Retina (tissue), 1 donor: ENCODE measurements at places on chromosomes 2 and 18.

- DNase-seq, result no peak
These were observed 70.4 kb upstream of the CYP1B1 start for GRCh38 chr2:38146275-38146906.

- no peak for DNase-seq
These were observed 66.8 kb downstream of the KYNU start for GRCh38 chr2:142944264-142944663.

DNA sequence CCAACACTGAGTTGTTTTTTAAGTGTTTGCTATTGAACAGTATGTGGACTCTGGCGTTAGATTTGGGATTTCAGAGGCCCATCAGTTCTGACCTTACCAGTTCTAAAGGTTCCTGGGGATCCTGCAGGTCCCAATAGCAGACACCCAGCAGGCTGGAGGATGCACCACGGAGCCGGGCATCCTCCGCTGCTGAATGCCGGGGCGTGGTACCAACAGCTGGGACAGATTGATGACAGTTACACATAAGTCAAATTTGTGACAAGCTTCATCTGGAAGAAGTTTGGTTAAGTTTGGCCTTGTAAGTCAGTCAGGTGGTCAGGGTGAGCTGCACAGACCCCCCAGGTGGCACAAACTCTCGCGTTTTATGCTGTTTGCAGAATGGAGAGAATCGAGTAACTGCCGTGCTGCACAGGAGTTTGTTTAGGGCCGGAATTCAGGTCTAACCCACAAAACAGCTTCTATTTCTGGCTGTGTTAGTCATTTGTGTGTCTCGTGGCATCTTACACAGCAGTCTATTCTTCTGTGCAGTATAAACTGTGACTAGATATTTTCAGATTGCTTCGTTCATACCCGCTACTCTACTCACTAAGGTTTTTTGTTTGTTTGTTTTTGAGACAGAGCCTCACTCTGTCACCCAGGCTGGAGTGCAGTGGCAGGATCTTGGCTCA lies 19.2 kb downstream of the CTDP1 start:
- no peak for DNase-seq

DNA sequence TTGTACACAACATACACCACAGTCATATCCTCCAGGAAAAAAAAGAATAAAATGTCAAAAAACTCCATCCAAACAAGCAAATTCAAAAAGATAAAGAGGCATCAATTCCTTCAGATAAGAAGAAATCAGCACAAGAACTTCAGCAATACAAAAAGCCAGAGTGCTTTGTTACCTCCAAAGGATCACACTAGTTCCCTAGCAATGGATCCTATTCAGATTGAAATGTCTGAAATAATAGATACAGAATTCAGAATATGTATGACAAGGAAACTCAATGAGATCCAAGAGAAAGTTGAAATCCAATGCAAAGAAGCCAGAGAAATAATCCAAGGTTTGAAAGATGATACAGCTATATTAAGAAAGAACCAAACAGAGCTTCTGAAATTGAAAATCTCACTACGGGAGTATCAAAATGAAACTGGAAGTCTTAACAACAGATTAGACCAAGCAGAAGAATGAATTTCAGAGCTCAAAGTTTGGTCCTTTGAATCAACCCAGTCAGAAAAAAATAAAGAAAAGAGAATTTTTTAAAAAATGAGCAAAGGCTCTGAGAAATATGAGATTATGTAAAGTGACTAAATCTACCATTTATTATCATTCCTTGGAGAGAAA lies 80.6 kb downstream of the TRABD2A start:
- DNase-seq, result no peak

GRCh38 chr2:222753251-222753824 lies 81.9 kb downstream of the MOGAT1 start:
- DNase-seq, result peak; percentile 33

GRCh38 chr2:109166811-109167210 lies 37.8 kb downstream of the SH3RF3 start:
- DNase-seq, result no peak

GRCh38 chr2:15385184-15385583 lies 175.9 kb downstream of the NBAS start:
- DNase-seq, result peak; percentile 4

GRCh38 chr2:77566131-77566530 lies 44.0 kb upstream of the LRRTM4 start:
- no peak for DNase-seq

GRCh38 chr18:73352546-73352945 lies 484.8 kb upstream of the NETO1 start:
- no peak for DNase-seq

DNA sequence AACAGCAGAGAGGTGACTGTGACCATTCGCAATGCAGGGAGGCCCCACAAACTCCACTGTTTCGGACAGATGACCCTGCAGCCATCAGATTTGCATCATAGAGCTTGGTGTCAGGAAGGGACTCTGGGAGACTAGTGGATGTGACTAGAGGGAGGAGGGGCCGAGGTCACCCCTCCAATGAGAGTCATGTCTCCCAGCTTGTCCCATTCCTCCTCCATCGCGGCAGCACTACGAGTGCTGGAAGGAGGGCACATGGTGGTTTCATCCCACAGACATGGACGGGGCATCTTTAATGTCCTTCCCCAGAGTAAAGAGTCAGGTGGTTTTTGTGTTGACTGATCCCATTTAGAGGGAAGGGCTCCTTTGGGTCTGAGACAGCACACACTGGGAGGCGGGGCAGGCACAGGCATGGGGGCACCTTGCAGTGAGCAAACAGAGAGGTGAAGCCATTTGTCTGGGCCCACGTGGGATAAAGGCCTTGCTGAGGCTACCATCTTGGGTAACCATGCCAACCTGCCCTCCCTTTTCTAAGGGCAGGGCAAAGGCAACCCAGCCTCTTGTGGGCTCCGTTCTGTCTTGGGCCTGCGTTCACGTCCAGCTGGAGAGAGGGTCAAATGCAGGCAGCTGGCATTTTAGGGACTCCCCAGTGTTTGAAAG lies 208.1 kb downstream of the ASB1 start:
- DNase-seq, result no peak

GRCh38 chr2:162912787-162913186 lies 74.2 kb upstream of the KCNH7 start:
- no peak for DNase-seq

DNA sequence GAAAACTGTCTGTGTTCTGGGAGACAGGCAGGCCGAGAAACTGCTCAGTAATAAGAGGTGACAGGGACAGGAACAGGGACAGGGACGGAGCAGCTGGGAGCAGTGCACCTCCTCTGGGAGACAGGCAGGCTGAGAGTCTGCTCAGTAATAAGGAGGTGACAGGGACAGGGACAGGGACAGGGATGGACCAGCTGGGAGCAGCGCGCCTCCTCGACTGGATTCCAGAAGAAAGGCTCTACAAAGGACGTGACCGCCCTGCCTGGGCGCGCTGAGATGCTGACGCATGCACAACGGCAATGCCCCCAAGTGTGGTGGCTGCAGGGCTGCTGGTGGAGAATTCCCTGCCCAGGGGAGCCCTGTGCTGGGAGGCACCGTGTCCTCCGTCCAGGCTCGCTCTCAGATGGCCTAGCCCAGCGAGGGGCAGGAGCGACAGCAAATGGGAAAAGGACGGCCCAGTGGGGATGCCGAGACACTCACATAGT lies 44.2 kb upstream of the PXDN start:
- DNase-seq, result peak; percentile 56

GRCh38 chr2:238589591-238590460 lies 163.1 kb downstream of the ASB1 start:
- no peak for DNase-seq

DNA sequence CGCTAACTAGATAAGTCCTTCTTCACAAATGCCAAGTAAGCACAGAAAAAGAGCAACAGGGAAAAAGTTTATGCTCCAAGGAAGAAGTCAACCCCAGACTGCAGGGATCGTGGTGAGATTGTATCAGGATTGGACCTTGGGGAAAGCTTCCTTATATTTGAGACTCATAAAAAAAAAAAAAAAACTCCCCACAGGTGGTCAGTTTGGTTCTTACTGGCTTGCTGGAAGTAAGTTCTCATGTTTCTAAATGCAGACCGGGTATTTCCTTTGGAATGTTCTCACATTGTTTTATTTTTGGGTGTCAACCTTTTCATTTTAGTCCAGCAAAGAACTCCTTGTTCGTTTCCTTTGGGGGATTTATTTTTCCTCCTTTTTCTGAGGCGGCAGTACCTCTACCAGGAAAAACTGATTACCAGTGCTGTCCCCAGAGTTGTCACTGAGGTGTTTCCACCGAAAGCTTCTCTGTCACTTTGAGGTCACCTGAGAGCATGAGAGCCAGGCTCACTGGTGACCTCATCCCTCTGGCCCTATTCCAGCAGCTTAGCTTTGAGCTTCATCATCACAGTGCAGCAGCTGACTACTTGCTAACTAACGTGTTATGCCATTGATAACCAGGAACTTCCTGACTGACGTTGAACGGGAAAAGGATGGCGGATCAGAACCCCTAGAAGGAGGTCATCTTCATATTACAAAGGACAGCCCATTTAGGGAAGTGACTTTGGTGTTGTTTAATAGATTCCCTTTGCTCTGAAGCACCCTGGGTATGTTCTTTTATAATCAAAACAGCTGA lies 16.8 kb upstream of the ATP8B1 start:
- no peak for DNase-seq

DNA sequence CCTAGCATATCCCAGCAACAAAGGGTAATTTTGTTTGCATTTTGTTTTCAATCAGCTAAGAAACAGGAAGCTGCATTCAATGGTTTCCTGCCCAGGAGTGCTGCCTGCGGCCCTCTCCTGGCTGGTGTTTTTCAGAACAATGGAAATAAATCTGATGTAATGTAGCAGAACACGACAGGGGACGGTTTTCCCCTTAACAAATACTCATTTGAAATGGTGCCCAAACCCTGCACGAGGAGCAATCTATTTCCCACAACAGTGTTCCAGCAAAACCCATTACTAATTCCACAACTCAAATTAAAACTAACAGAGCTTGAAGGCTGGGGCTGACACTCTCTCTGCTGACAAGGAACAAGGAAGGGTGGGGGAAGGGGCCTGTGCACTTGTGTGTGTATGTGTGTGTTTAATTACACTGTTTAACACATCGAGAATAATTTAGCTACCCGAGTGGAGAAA lies 8.7 kb downstream of the CAPN13 start:
- DNase-seq, result peak; percentile 38

- DNase-seq, result no peak
These were observed 151.3 kb downstream of the KCTD1 start for GRCh38 chr18:26397019-26397418.

DNA sequence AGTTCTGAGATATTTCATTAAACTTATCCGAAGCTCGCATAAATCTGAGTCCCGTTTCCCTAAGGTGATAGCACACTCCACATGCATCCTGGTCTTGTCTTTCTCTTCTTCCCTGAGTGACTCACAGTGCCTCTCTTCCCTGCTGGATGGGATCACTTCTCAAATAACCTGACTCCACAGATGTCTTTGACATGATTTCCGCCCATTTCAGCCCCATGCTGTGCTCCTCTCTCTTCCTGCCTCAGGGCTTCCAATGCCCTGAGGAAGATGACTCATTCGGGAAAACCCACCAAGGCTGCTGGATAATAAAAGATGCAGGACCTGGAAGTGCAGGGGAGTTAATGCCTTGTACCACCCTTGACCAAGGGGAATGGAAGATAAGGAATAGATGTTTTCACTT lies 441.7 kb upstream of the SOX11 start:
- no peak for DNase-seq

- DNase-seq, result no peak
These were observed 74.3 kb upstream of the SLC1A4 start for GRCh38 chr2:64914735-64915509.

GRCh38 chr18:21930177-21930576 lies 189.6 kb downstream of the MIB1 start:
- DNase-seq, result no peak

GRCh38 chr2:68225119-68225632 lies 27.2 kb downstream of the PPP3R1 start:
- DNase-seq, result no peak

DNA sequence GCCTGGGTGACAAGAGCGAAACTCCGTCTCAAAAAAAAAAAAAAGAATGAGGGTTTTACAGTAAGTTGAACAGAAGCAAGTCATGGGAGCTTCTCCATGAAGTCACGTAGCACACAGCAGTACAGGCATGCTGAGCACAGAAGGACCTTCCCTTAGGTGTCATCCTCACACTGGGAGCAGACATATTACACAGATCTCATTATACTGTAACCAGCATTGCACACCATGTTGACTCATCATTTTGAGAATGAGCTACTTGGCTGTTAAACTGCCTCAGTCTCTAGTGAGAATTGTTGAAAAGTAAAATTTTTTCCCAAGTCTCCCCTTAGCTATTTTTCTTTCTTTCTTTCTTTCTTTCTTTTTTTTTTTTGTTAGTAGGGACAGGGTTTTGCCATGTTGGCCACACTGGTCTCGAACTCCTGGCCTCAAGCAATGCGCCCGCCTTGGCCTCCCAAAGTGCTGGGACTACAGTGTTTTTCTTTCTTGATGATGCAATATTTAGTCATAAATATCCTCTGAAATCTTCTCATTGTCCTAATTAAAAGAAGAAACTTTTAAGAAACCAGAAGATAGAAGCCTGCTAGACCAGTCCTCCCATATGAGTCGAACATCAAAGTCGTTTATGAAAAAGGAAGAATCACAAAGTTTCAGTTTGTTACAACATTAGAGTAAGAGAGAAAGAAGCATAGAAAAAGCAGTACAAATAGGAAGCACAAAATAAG lies 37.9 kb upstream of the PPP1CB start:
- no peak for DNase-seq

DNA sequence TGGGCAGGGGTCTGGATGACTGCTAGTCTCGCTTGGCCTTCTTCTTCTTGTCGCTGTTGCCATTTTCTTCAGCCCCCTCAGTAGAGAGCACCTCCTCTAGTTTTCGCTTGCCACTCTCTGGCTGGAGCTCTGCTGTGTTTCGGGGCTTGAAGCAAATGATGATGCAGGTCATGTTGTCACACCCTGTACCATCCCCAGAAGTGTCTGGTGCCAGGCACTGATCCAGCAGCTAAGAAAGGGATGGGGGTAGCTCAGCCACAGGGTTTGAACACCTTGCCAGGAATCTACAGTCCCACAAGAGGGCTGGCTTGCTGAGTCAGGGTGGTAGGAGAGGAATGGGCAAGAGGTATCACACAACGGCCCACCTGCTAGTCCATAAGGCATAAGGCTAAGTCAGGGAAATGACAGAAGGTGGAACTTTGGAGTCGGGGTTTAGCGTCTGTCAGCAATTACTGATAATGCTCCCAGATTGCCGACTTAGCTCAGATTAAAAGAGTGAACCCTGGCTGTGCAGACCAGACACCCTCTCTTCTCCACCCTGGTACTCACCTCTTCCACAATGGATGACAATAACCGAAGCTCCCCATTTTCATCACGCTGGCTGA lies 1.1 kb upstream of the ZNF513 start:
- no peak for DNase-seq

GRCh38 chr2:71801969-71802368 lies 345.7 kb downstream of the CYP26B1 start:
- DNase-seq, result peak; percentile 36

- DNase-seq, result no peak
These were observed 9.2 kb upstream of the NFATC1 start for GRCh38 chr18:79386547-79386946.
